ENCODE measurements at places on chromosomes 6 and 20.
A peak's percentile ranks its signal among the peaks of the same experiment; 100 is the strongest.

DNA sequence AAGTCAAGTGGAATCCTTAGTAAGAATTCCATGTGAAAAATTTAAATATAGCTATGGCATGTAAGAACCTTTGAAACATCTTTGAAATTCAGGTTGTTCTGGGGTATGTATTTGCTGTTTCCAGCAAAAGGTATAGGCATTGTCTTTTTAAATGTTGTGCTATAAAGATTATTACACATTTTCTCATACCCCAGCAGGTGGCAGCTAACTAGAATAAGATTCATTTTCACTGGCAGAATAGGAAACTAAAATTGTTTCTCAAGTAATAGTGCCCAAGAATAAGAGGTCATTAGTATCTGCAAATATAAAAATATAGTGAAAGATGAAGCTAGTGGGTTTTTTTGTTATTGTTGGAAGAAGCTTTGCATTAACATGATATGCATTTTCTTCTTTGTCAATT is 1.8 kb downstream of the GRIK2 start:
- DNase-seq = no peak

GRCh38 chr6:136158387-136158821 is 91.7 kb downstream of the MTFR2 start:
- peak; percentile 10 for DNase-seq

DNA sequence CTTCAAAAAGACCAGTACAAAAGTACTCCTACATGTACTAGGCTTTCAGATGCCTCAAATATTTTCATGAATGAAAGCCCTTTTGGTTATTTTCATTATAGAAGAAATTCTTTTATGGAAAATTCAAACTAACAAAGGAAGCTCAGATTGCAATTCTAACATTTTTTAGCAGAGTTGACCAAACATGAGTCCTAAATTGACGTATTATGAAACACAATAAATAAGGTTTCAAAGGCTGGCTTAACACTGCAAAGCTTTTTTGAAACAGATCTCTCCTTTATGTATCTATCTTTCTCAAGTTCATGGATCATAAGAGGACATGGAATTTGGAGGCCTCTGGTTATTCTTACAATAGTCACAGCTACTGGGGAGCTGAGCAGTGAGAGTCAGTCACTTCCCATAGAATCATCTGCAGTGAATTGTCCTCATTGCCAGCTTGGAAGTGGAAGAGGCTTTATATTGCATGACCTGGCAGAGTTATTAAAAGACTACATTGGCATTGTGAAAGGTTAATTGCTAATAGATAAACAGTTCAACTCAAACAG is 38.4 kb upstream of the FBXL4 start:
- no peak for DNase-seq

GRCh38 chr6:107917451-107918375 is 40.3 kb downstream of the SEC63 start:
- DNase-seq = no peak

DNA sequence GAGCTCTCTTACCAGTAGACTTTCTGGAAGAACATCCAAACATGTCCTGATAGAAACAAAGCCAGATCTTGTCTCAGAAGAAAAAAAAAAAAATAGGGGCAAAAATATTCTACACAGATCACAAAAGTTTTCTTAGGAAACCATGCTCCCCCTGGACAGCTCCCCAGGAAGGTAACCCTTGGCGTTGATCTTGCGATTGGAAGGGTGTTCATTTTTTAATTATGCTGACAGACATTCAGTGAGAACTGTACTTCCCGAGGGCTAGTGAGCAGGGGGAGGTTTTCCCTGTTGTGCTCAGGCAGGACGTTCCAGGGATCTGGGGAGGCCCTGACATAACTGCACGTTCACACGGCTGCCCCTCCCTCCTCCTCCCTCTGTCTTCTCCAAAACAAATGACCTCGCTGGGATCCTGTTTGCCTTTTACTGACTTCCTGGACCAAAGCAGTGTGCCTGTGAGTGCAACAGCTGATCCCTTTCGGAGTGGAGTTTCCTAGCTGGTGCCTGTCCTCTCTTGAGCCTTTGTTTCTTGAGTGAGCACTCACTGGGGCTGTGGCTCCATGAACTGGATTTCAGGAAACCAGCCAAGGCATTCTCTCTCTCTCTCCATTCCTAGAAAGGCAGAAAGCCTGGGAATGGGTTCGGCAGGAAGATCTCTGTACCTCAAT is 46.7 kb downstream of the MARCKS start:
- peak; percentile 5 for DNase-seq

DNA sequence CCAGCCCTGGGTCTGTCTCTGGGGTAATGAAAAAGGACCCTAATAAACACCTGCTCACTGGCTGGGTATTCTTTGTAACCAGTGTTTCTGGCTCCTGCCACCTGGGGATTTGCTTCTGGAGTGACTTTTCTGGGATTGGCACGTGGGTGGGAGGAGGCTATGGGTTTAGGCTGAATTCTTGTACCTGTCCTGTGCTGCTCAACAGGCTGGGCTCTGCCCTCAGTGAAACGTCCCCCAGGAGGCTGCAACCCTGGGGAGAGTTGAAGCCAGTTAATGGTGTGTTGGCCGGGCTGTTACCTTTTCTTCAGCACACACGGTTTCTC is 6.8 kb downstream of the NPBWR2 start:
- DNase-seq = no peak

DNA sequence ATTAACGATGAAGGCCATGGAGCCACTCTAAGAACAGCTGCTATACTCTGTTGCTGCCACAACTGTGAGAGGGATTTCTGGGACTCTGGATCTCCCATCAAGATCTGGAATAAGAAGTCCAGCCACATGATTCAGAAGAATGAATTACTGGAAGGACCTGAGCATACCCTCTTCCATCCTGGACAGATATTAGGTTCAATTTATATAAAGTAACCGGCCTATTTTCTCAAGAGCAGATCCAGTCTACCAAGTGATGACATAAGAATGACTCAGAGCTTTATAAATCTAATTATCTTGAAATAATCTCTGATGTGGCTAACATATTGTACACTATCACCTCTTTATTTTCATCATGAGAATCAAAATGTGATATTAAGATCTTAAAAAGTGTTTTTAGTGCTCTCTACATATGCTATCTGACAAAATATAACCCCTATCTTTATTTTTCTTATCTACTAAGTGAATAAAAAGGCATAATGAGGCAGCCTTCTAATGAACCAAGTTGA is 45.1 kb downstream of the COL9A1 start:
- no peak for DNase-seq

DNA sequence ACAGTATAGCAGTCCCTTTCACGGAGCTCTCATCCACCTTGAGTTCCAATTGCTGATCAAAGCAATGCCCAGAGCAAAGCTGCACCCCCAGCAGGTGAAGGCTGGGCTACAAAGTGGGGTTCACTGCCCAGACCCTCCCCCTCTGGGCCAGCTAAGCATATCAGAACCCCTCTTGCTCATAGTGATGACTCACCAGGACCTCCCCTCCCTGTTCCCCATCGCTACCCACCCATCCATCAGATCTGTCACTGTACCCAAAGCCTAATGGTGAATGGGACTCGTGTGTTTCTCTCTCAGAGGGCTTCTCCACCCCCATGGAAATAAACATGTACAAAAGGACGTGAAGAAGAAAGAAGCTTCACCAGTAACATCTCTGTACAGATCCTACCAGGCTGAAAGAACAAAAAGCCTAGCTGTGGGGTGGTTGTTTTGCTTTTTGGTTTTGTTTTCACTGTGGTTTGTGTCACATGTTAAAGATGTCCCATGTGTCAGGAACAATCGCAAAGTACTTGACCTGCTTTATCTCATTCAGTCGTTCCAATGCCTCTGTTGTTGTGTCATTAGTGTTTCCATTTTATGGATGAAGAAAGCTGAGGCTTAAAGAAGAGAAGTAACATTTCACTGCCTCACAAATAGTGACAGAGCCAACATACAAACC is 518.5 kb downstream of the CD83 start:
- DNase-seq = no peak

GRCh38 chr20:859751-860231 is 26.3 kb downstream of the FAM110A start:
- no peak for DNase-seq

- no peak for DNase-seq
Measured at GRCh38 chr6:65399355-65400084, 307.5 kb downstream of the EYS start.

GRCh38 chr6:17910189-17910588 is 77.2 kb downstream of the KIF13A start:
- no peak for DNase-seq

DNA sequence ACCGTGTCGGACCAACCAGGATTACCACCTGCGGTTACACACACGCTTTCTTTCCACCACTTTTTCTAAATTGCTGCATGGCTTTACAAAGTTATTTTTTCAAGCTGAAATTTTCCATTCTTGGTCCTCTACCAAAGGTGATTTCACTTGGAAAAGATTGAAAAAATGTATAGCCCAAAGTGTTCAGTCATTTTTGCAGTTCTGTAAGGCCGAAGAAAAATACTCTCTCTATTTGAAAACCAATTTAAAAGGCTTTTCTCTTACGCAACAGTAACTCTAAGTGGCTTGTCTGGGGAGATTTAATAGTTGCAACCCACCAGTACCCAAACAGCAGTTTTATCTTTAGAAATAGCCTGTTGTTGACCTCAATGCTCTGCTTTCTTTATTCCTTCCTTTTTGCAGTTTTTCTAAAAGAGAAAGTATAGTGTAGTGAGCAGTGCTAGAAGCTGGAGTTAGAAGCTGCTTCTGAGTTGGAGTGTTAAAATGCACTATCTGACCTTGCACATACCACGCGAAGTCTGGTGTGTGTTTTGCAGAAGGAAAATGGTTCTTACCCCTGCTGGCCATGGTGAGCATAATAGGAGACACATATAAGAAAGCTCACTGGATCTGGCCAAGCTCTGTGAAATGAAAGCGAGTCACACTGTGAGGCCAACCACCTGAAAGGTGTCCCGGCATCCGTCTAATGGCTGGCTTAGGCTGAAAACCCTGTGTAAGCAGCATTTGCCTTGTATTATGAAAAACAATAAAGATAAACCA is 271.6 kb upstream of the PRND start:
- DNase-seq = no peak

- DNase-seq = peak; percentile 45
Measured at GRCh38 chr6:81766482-81767069, 14.1 kb upstream of the TENT5A start.

DNA sequence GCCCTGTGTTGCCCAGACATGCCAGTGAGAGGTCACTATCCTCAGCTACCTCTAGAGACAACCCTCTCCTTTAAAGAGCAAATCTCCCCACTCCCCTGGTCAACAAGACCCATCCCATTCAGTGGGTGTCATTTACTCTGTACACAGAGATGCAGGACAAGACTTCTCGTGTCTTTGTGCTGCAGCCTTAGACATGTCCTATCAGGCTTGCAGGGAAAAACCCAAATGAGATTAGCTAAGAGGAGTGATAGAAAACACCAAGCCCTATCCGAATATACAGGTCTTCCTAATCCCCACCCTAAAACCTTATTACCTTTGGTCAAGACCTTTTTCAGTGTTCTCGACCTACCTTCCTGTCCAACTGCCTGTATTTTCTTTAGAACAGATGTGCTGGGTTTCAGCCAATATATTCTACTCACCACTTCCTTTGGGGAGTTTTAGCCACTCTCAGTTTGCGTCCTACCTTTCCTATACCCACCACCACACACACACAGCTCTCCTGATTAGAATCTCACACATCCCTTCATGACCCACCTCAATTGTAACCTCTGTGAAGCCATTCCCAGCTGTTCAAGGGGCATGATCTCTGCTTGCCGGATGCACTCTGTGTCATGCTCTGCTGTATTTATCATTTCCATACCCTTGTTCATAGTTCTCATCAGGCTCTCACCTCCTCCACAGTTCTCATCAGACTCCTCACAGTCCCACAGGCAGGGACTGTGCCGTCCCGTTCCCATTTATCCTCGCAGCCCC is 39.7 kb downstream of the TRAM2 start:
- no peak for DNase-seq

DNA sequence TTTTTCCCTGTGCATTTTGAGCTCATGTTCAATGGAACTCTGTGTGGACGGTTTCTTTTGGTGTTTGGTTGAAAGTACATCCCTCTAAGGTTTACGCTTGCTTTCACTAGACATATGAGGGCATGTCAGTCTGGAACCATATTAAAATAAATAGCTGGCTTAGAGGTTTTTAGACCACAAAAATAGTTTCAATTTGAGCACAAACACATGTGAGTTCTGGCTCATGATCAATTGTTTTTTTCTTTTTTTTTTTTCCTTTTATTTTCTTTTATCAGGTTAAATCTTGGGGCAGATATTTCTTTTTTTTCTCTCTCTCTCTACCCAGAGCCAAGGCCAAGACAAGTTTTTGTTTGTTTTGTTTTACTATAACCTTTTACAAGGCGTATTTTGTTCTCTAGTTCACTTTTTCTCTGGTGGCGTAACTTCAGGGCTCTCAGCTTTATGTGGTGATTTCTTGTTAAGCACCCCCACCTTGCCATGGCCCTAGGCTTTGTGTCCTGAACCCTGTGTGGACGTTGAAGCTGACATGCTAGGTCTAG is 92.9 kb downstream of the SHLD1 start:
- DNase-seq = no peak

DNA sequence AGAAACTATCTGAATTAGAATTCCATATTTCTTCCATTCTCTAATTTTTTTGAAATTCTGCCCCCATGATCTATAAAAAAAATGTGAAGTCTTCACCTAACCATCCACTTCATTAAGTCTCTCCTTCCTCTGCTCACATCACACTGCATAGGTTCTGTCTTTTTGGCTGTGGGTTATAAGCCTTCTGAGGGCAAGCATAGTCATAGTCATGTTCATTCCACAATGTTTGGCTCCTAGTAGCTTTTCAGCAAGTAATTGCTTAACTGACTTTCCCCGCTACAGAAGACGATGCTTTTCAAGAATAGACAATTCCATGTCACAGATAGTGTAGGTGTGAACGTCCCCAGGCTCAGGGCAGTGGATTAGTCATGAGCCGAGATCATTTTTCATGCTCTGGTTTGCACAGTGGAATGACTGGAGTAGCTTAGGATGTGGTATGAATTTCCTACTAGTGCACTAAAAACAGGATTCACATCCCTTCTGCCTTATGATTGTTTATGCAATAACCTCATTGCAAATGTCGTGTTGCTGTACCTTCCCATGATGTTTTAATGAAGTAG is 29.1 kb downstream of the WRNIP1 start:
- DNase-seq = no peak

DNA sequence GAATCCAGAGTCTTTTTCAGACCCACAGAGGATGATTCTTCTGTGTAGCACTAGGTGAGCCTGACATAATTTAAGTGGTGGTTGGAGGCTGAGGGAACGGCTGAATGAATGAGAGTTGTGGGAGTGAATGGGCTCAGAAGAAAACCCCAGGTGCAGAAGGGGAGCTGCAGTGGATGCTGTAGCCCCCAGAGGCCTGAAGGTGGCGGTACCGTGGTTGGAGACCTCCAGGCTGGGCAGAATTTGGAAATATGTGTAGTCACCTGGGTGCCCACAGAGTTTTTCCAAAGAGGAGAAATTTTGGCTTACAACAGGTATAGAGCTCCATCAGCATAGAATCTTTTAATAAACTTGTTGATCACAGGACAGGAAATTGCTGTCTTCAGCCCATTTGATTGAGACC is 6.5 kb upstream of the RAET1G start:
- DNase-seq = no peak

DNA sequence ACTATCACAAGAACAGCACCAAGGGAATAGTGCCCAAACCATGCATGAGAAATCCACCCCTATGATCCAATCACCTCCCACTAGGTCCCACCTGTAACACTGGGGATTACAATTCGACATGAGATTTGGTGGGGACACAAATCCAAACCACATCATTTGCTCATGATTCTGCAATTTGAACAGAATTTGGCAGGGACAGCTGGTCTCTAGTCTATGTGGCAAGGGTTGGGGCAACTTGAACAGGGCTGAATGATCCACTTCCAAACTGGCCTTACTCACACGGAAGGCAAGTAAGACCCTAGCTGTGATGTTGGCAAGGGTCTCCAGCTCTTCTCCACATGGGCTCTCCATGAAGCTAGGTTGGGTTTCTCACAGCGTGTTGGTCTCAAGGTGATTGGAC is 10.1 kb upstream of the FKBP5 start:
- no peak for DNase-seq

Data from pons (tissue), 1 donor.